ENCODE measurements at places on chromosomes 7 and 10. TPM values are rescaled to one million over a fixed set of nuclear protein-coding genes. Genes with fewer than 3 reads are reported as not detected.

The INMT gene
- not detected for total RNA-seq

GRCh38 chr10:99870123-99870730, 87.8 kb downstream of the ABCC2 start:
- H3K4me3 ChIP-seq, result no peak overlapping the region
- H3K27ac ChIP-seq, result no peak overlapping the region
- peaks cover 26% of the 10 kb centered on the region for H3K27me3 ChIP-seq
- H3K36me3 ChIP-seq, result peaks cover 48% of the 10 kb centered on the region
- H3K4me1 ChIP-seq, result peaks cover 32% of the 10 kb centered on the region

- no peak for DNase-seq
- H3K36me3 ChIP-seq, result no peaks in the 10 kb centered on the region
- no peaks in the 10 kb centered on the region for H3K4me1 ChIP-seq
- H3K4me3 ChIP-seq, result no peak overlapping the region
Observed at GRCh38 chr7:29258951-29259350, 64.4 kb downstream of the CHN2 start.

GRCh38 chr10:49278497-49278981, 20.4 kb upstream of the C10orf71 start:
- H3K4me1 ChIP-seq, result no peaks in the 10 kb centered on the region
- DNase-seq, result no peak
- H3K27ac ChIP-seq, result no peak overlapping the region
- H3K4me3 ChIP-seq, result no peak overlapping the region

The ACSM6 gene
- not detected for total RNA-seq

- no peaks in the 10 kb centered on the region for H3K27me3 ChIP-seq
- H3K36me3 ChIP-seq, result peaks cover 24% of the 10 kb centered on the region
- peaks cover 21% of the 10 kb centered on the region for H3K4me1 ChIP-seq
- H3K4me3 ChIP-seq, result no peak overlapping the region
- DNase-seq, result no peak
Observed at GRCh38 chr7:2033586-2034135, 199.1 kb downstream of the MAD1L1 start.

All from HFFc6 (cell line).